ENCODE measurements at places on chromosomes 7 and 10.

DNA sequence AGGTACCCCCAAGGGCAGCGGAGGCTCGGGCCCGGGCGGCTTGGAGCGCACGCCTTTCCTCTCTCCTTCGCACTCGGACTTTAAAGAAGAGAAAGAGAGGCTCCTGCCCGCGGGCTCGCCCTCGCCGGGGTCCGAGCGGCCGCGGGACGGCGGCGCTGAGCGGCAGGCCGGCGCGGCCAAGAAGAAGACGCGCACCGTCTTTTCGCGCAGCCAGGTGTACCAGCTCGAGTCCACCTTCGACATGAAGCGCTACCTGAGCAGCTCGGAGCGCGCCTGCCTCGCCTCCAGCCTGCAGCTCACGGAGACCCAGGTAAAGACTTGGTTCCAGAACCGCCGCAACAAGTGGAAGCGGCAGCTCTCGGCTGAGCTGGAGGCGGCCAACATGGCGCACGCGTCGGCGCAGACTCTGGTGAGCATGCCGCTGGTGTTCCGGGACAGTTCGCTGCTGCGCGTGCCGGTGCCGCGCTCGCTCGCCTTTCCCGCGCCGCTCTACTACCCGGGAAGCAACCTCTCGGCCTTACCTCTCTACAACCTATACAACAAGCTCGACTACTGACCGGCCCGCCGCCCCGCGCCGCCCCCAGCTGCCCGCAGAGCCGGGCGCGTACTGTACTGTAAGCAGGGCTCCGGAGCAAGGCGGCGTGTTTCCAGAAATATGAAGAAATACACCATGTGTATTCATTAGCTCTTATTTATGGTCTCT, 1.8 kb downstream of the HMX2 start:
- no peak for ATAC-seq

DNA sequence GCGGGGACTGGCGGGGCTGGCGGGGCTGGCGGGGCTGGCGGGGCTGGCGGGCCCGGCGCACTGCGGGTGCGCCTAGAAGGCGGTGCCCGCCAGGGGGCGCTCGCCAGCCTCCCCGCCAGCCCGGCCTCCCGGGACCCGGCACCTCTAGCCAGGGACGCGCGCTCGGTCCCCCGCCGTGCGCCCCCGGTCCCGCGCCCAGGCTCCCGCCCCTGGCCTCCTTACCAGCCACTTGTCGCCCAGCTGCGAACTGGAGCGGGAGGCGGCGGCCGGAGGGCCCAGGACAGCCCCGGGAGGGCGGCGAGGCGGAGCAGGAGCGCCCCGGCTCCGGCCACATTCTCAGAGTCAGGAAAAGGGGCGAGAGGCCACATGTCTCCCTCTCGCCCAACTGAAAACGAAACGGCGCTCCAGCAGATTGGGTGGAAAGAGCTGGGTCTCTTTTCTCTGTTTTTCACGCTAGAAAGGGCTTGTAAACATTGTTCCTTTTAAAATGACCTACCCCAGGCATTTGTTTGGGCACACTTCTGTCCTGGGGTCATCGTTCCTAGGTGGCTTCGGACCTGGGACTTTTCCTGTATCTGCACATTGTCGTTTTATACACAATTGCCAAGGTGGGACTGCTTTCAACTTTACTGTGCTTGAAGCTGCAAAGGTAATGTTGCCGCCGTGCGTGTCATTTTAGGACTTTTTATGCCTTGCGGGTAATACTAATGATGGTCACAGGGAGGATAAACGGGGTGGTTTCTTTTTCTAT, 378 bp upstream of the PRKCQ start:
- ATAC-seq, result peak; percentile 98

DNA sequence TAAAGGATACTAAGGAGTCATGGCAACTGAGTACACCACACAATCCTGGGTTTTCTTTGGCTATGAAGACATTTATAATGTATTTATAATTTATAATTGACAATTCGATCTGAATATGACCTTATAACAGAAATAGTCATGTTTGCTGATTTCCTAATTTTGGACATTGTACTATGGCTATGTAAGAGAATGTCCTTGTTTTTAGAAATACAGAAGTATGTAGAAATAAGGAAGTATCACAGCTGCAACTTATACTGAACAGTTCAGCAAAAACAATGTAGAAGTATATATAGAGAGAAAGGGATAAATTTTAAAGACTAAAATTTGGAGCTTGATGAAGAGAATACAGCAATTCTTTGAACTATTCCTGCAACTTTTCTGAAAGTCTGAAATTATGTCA, 32.6 kb downstream of the PRLHR start:
- no peak for ATAC-seq

DNA sequence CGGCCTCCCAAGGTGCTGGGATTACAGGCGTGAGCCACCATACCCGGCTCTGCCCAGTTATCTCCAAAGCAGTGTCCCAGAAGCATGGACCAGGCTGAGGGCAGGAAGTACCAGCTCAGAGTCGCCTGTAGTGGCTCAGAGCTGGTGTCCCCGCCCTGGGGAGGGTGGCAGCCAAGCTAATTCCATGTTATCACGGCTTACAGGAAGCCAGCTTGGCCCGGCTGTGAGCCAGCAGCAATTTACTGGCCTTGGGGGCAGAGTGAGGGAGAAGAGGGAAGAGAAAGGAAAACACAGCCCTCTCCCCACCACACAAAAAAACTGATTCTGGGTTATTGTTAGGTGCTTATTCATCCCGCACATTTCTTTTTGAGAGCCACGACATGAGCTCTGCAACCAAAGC, 88.1 kb downstream of the HIP1 start:
- ATAC-seq, result peak; percentile 19

GRCh38 chr10:62046522-62047227, 145.2 kb downstream of the ARID5B start:
- ATAC-seq, result no peak
